ENCODE measurements at places on chromosomes 3 and 15.
A peak's percentile ranks its signal among the peaks of the same experiment; 100 is the strongest.

- DNase-seq, result peak; percentile 46
These were observed 49.6 kb upstream of the ST8SIA2 start for GRCh38 chr15:92343924-92344643.

DNA sequence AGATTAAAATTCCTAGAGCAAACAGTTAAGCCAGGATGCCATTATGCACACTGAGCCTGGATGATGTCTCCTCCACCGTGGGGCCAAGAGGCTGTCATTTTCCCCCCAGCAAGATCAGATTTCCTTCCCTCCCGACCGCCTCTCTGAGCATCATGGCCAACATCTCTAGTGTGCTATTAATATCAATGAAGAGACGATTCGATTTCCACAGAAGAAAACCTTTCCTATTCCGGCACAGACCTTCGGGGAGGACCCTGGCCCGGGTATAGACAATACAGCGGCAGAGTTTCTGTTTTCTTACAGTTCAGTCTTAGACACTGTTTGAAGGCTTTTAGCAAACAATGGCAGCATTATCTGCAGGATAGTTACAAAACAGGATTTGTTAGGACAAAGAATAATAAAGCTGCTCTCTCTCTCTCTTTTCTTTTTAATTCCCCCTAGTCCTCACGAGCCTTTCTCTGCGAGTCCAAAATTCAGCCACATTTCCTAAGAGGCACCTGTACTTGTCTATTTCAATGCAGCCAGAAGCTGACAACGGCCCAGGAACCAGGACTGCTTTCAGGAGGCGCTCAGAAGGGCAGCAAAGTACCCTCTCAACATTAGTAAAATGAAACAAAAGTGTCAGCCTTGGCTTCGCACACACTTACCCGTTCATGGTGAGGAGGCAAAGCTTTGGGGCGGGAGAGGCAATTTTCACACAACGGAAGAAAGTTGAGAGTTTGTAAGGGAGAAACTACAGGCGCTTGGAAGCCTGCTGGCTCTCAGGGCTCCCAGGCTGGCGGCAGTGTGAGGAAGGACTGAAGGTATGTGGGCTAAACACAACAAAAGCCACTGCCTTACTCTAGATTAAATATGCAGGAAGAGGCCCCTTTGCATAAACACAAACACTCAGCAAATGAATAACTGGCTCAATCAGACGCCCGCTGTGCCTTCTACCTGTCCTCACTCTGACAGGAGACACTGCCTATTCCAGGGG, 278.0 kb downstream of the FOXP1 start:
- DNase-seq, result no peak

DNA sequence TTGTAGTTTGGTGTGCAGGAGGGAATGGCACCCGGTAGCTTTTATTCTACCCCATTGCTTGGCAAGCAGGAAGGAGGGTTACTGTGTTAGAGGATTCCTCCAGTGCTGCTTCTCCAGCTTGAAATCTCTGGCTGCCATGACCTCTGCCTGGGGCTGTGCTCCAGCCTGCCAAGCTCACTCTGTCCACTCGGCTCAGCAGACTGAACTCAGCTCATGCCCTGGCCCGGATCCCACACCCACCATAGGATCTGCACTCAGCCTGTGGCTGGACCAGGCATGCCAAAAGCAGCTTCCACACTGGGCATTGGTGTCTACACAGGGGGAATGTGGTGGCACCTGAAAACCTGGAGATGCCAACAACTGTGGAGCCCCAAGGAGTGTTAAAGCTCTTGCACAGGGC, 26.3 kb downstream of the CLDN16 start:
- DNase-seq, result no peak

- DNase-seq, result no peak
These were observed 592 bp downstream of the PGPEP1L start for GRCh38 chr15:99006904-99007495.

DNA sequence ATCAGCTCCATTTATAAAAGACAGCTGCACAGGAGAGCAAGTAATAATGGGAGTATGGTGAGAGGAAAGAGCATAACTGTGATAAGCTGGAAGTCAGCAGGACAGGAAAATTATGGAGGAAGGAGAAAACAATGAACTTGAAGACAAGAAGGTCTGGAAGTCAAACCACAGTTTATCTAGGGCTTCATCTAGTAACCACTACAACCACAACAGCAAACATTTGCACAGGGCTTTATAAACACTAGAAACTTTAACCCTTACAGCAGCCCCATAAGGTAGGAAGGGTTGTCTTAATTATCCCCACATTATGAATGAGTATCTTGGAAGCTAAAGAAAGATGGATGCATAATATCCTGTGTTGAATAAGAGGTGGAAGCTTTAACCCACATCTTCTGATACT, 820.8 kb downstream of the IGSF11 start:
- DNase-seq, result no peak

DNA sequence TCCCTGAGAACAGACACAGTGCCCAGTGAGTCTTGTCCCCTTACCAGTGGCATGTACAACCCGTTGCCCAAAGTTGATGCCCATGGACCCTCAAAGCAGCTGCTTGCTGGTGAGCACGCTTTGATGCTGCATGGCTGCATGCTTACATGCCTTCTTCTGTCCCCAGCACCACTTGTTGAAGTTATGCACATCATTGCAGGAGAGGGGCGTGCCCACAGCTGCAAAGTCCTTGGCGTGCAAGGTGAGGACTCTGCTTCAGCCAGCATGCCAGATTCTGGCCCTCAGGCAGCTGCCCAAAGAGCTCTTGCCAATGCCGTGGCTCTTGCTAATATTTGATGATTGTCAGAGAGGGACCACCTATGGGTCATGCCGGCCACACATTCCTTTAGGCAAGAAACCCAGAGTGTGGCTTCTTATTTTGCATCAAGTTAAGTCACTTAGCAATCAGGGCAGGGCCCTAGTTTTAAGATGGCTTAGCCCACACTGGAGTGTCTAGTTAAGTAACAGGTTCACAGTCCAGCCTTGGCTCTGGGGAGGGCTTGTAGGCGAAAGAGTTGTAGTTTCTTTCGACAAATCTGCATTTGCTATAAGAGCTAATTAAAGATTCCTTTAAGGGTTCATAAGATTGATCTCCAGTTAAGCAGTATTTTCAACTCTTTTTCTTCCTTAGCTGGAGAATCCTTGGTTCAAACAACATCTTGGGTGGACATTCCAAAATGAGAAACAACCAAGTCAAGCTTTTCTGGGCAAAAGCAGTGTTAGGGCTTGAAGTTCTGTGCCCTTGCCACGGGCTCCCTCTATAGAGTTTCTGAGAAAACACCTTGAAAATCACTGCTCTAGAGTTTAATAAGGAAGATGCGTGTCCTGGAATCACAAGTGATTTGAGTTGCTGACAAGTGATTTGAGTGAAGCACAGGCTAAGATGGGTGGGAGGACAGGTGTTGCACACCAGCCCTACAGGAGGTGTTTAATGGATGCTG, 128.6 kb downstream of the SLCO3A1 start:
- no peak for DNase-seq

DNA sequence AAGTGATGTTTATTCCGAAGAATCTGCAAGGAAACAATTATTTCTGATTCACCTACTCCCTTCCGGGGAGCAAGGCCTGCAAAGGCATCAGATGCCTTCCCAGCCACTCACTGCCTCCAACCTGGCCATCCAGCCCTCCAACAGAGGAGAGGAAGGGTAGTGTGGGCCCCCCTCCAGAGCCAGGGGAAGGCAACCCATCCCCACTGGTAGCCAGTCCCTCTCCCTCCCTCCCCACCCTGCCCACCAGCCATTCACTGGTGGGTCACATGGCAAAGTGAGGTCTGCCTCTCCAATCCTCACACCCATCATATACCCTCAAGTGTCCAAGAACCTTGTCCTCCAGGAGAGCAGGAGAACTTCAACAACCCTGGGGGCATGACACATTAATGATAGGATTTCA, 2.4 kb upstream of the VIPR1 start:
- DNase-seq, result no peak

DNA sequence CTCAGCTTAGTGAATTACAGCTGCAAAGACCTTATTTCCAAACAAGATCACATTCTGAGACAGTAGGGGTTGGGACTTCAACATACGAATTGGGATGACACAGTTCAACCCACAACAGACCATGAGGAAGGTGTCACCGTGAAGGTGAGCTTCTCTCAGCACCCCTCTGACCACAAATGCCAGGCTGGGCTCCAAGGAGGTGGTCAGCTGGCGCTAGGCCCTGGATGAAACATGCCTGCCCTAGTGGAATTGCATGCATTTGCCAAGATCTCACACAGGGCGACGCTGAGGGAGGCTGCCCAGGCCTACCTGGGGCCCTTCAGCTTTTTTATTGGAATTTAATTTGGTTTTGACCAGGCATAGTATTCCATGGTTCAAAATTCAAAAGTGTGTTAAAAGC, 1.8 kb downstream of the CFAP100 start:
- DNase-seq, result no peak

GRCh38 chr3:136250903-136251460, 842 bp downstream of the PCCB start:
- DNase-seq, result peak; percentile 12

DNA sequence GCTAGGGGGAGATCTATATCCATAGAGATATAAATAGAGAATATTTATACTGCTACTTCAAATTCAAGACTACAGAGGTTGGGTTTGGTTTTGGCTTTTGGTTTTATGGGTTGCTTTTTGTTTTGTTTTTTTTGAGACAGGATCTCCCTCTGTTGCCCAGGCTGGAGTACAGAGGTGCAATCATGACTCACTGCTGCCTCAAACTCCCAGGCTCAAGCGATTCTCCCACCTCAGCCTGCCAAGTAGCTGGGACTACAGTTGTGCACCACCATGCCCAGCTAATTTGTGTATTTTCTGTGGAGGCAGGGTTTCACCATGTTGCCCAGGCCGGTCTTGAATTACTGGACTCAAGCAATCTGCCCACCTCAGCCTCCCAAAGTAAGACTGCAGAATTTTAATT, 3.9 kb upstream of the UBL7 start:
- no peak for DNase-seq

GRCh38 chr3:46479696-46480095, 15.0 kb upstream of the LTF start:
- DNase-seq, result no peak

GRCh38 chr3:190780524-190780923, 82.0 kb downstream of the GMNC start:
- DNase-seq, result no peak

DNA sequence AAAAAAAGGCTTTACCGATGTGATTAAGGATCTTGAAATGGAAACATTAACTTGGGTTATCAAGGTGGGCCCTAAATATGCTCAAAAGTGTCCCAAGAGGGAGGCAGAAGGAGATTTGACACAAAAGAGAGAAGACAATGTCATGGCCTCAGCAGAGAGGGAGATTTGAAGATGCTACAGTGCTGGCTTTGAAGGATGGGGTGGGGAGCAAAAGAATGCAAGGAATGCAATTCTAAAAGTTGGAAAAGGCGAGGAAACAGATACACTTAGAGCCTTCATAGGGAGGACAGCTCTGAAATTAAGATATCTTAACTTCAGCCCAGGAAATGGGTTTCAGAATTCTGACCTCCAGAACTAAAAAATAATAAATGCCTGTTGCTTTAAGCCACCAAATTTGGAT, 314.5 kb upstream of the CCDC54 start:
- DNase-seq, result no peak

DNA sequence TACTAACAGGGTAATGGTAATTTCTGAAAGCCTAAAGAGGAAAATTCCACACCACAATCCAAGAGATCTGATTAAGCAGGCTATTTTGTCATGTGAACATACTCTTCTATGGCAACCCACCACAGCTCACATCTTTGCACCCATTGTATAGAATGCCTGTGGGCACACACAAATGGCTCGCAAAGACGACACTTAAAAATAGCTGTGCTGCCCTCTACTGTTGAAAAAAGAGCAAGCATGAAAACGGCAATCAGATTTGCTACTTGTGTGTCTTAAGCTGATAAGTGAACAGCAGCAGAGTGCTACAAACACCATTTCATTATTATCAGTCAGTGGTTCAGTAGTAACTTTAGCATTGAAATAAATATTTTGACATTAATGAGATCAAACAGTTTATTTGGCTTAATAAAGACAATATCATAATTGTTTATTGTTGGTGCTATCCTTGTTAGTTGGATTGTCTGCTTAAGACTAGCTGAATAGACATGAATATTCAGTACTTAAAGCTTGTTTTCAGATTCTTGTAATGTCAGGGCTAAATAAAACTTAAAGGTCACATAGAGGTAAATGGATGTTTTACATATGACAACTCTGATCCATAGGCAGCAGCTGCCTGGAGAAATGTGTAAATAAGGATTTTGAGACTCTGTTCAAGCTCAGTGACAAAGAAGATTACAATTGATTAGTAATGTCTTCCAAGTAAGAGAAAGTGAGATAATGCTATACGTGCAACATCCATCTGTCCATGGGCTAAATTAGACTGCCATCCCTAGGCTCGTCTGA, 199.1 kb downstream of the LRRN1 start:
- no peak for DNase-seq

- no peak for DNase-seq
These were observed 60.2 kb downstream of the SLTM start for GRCh38 chr15:58873267-58873666.

DNA sequence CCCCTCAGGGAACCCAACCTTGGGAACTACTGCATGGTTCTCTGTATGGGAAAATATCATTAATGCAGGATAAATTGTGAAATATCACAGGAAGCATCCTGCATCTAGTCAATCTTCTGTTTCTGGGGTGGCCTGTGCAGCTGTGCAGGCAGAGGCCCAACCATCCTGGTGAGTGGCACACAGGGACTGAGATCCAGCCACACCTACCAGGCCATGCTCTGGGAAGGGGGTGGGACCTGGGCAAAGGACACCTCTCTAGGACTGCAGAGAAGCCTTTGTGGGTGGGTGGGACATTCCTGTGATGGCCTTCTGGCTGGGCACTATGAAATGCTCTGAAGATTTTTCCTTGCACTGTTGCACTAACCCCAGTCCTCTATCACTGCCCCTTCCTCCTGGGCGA, 26.8 kb downstream of the CCRL2 start:
- no peak for DNase-seq

- DNase-seq, result no peak
These were observed 21.8 kb upstream of the KCNMB2 start for GRCh38 chr3:178514401-178514800.

DNA sequence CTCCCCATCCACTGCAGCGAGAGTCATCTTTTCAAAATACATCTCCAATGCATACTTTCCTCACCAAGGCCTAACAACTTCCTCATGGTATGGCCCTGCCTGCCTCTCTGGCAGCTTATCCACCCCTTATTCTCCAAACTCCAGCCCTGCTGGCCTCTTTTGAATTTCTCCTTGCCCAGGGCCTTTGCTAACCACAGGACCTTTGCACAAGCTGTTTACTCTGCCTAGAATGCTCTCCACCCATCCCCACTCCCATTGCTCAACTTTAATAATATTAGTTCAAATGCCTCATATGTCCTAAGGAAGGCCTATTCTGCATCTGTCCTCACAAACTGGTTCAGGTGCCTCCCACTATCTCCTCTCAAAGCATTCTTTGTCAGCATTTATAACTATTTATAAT, 230.7 kb downstream of the CADPS start:
- DNase-seq, result no peak

Measured in cerebellar nuclear complex (tissue), 1 donor.